ENCODE measurements at places on chromosomes 3 and 15.

DNA sequence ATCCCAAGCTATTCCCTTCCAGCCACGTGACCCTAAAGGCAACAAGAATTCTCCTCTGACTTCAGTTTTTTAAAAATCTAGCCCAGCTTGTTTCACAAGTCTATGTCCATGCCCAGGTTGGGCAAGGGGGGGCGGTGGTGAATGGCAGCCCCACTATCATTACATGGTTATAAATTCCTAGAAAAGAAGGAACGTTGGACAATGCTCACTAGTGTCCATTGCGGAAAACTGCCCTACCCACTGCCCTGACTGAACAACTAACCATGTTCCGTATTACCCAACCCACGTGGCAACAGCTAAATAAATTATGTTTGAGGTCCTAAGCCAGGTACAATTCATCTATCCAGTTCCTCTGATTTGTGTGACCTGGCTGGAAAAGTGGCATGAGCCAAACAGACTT lies 8.7 kb upstream of the TAFA4 start:
- no peak for DNase-seq

GRCh38 chr3:186646106-186646505 lies 5.9 kb downstream of the FETUB start:
- no peak for DNase-seq

- no peak for DNase-seq
These were observed 78.0 kb downstream of the SUCLG2 start for GRCh38 chr3:67576441-67576840.

- DNase-seq, result no peak
These were observed 1005.9 kb upstream of the CFAP20DC start for GRCh38 chr3:60055765-60056164.

DNA sequence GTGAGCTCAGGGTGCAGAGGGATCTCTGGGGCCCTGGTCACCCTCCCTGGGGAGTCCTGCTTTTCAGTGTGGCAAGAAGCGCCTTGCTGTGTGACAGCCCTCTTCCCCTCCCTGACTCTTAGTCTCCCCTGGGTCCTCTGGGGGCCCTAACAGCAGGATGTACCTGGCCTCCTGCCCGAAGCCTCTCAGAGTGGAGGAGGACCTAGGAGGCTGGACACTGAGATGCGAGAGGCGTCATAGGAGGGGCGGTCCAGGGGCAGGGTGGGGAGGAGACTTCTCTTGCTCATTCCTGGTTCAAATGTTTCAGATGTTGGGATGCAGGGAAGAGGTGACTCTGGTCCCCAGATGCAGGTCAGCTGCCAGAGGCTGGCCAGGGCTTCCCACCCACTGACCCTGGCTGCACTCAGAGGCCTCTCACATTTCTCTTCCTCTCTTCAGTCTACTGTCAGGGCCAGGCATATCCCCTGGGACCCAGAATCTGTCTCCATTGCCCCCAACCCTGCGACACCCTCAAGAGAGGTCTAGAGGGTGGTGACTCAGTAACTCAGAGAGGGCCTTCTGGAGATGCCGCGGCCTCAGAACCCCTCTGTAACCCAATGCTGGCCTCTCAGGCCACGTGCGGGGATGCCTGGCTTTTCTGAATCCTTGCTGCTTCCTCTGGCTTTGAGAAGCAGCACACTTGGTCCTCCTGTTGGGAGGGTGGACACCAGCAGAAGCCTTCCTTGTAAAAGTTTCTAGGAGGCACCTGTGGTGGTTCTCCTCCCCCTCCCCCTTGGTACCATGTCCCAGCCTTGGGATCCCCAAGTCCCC lies 25.9 kb downstream of the SNX33 start:
- DNase-seq, result no peak

GRCh38 chr3:114496874-114497273 lies 203.0 kb downstream of the TIGIT start:
- no peak for DNase-seq

DNA sequence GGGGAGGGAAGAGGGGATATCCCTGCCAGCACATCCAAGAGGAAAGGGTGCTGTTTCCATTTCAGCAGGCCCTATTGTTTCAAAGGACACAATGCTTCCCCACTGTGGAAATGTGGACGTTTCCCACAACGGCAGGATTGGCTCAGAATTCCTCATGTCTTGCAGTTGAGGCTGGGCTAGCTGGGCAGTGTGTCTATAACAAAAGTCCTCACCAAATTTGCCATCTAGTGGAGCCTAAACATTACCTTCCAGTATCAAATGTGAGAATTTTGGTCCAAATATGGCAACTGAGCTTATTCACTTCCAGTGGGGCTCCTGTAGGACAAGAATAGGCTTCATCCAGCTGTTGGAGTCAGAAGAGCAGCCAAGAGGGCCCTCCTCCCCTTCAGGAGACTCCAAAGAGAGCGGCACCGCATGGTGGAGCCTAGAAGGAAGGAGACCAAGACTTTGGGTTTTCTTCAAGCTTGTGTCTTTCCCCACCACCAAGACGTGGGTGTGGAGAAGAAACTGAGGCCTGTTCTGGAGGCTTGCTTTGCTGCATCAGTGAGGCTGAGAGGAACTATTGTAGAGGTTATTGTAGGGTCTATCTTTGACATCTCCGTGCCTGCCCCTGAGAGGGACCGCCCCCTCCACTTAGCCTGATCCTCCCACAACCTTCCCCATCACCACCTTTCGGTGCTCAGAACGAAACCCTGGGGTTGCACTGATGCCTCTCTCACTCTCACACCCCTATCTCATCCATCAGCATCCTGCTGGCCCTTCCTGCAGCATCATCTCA lies 45.3 kb upstream of the SLCO2A1 start:
- DNase-seq, result no peak

GRCh38 chr3:73580343-73580742 lies 44.4 kb downstream of the PDZRN3 start:
- no peak for DNase-seq

GRCh38 chr3:78645628-78646310 lies 1122.0 kb downstream of the ROBO1 start:
- DNase-seq, result no peak

DNA sequence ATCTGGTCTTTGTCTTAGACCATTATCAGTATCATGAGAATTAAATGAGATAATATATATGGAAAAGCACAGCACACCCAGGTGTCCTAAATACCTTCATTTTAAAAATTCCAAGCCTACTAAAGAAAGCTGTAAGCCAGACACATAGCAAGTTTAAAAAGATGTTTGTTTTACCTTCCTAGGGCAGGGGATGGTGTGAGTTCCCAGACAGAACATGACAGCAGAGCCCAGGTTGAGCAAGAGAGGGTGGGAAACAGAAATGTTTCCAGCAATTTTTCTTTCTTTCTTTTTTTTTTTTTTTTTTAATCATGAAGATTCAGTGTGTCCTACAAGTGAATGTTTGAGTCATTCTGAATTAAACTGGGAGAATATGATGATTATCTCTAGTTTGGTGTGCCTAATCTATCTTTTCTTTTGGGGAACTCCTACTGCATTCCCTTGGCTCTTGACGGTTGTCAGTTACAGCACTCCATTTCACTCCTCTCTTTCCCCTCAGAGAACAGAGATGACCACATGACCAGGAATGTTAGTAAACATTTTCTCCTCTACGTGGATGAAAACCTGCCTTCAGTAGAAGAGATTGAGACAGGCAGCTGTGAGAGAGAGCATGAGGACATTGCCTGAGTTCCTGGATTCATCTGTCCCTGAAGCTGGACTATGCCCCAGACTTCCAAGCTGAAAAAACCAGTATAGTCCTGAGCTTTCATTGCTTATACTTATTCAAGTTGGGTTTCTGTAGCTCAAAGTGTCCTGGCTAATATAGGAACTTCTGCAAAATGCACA lies 54.5 kb upstream of the ARL14 start:
- no peak for DNase-seq

- no peak for DNase-seq
These were observed 242.9 kb upstream of the BHLHE40 start for GRCh38 chr3:4736284-4736861.

DNA sequence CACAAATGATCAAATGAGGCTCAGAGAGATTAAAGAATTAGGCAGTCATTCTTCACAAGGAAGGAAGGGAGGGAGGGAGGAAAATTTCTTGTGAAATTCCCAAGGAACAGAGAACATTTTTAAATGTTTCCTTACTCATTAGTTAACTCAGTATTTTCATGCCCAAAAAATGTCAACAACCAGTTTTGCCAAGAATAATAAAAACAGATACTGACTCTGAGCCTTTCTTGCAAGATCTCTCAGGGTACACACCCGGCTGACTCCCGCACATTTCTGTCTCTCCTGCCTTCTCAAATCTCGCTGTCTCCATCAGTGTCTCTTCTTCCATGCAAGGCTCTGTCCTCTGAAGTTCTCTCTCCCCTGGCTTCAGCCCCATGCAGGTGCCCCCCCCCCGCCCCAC lies 265.9 kb downstream of the TJP1 start:
- DNase-seq, result no peak

GRCh38 chr3:188473591-188474288 lies 319.8 kb downstream of the LPP start:
- DNase-seq, result no peak

DNA sequence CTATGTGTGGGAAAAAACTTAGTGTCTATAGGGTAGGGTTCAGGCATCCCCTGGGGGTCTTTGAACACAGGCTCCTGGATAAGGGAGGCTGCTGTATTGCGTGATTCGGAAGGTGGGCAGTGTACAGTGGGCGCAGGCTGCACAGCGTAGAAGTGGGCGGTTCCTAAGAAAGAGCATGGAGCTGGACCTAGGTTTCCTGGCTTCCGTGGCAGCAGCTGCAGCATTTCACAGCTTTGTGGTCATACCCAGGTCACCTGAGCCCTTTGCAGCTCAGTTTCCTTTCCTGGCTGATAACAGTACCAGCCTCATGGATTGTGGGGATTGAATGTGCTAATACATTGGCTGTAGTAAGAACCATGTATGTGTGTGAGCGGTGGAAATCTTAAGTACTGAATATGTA lies 22.2 kb downstream of the CFAP100 start:
- no peak for DNase-seq

DNA sequence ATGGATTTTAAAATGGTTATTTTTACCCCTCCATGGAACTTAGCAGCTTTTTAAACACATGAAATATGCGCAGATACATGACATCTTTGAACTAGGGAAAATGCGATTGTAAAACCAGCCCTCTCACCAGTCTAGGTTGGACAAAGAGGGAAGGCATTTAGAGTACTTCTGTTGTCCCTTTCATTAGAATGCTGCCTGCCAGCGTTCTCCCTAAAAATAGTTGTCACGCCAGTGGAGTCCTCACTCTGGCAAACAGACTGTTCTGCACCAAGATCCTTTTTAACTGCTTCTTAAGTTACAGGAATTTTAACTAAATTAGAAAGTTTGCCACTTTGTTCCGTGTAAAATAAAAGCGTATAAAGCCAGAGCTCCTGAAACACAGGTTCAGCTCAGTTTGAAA lies 295.3 kb downstream of the VPS13C start:
- no peak for DNase-seq

DNA sequence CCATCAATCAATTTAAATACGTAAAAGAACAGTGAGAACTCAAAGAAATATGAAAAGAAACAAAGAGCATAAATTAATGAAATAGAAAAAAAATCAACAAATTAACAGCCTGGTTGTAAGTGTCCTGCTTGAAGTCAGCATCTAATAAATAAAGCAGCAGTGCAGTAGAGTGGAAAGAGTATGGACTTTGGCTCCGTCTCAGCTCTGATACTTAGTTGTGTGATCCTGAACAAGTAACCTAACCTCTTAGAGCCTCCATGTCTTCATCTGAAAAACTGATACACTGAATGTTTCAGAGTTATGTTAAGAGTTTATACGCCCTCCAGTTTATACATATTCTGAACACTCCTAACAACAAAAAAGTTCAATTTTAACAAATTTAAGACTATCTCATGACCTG lies 44.6 kb downstream of the TFDP2 start:
- no peak for DNase-seq

GRCh38 chr15:91611561-91612323 lies 241.8 kb upstream of the SLCO3A1 start:
- DNase-seq, result no peak

DNA sequence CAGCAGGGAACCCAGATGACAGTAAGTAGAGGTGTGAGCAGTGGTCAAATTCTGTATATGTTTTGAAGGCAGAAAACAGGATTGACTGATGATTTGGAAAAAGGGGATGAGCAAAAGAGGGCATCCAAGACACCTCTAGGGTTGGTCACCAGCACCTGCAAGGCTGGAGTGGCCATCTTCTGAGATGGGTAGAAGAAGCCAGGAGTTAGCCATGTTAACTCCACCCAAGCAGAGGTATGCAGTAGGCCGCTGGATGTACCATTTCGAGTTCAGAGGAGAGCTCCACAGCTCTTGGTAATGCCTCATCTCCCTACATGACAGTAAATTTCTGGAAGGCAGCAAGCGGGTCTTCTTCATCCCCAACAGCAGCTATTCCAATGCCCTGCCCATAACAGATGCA lies 7.0 kb downstream of the RFTN1 start:
- DNase-seq, result no peak

DNA sequence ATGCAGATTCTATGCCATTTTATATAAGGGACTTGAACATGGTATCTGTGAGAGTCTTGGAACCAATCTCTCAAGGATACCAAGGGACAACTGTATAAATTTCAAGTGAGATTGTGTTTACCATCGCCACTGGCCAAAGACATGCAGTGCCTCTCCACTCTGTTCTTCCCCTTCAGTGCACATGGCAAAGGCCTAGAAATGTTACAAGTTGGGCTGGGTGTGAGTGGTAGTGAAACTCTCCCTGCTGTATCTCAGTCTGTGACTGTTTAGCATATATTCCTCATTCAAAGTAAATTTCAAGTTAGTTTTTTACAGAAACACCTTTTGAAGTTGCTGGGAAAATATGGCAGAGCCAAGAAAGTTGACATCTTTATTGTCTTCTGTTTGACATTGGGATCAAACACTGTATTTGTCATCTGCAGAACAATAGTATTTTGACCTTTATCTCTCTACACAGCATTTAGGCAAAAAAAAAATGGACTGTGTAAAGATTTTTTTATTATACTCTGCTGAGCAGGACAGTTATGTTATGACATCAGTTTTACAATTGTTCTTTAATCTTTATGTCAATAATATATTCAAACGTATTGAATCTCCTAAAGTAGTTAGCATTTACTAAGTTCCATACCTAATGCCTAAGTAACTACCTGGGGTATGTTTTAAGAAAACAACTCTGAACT lies 101.4 kb downstream of the CCNL1 start:
- DNase-seq, result no peak

DNA sequence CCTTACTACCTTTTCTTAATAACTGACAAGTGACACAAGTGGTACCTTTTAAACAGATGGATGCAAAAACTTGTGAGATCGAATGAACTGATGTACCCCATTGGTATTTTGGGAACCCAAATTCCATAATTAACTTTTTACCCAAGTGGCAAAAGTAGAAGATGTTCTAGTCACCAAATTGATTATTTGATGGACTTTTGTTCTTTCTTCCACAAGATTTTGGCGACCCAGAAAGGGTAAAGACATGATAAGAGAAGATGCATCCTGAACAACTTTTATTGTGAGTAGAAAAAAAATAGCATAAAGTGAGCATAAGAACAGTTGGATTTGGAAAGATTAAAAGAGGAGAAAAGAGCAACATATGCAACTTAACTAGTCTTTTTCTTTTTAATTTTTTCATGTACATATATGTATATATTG lies 159.5 kb downstream of the TIGIT start:
- DNase-seq, result no peak
